ENCODE measurements at places on chromosomes 4 and X.

GRCh38 chrX:75096331-75096730, 59.8 kb downstream of the ABCB7 start:
- DNase-seq: no peak

DNA sequence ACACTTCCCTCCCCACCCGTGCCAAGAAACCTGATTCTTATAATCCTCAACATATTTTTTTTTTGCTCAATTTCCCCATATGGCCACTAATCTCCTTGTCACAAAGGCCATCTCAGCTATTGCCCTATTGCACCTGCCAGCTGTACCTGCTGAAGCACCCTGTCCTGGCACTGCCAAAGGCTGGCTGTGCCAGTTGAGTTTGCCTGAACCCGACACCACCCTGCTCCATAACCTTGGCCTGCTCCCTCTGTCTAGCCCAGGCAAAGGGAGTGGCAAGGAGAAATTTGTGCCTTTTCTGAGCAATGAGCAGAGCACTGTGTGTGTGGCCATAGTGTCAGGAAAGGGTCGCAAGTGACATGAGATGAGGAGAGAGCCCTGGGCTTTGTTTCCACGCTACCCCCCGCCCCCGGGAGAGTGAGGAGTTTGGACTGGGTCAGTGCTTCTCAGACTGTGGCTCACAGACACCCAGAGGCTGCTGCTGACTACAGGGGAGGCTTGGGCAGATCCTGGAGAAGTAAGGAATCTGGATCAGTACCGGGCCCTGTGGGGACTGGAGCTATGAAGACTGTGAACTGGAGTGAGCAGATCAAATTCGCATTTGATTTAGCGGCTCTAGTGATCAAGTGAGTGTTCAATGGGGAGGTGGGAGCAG, 42.2 kb upstream of the HMGB3 start:
- DNase-seq: no peak

DNA sequence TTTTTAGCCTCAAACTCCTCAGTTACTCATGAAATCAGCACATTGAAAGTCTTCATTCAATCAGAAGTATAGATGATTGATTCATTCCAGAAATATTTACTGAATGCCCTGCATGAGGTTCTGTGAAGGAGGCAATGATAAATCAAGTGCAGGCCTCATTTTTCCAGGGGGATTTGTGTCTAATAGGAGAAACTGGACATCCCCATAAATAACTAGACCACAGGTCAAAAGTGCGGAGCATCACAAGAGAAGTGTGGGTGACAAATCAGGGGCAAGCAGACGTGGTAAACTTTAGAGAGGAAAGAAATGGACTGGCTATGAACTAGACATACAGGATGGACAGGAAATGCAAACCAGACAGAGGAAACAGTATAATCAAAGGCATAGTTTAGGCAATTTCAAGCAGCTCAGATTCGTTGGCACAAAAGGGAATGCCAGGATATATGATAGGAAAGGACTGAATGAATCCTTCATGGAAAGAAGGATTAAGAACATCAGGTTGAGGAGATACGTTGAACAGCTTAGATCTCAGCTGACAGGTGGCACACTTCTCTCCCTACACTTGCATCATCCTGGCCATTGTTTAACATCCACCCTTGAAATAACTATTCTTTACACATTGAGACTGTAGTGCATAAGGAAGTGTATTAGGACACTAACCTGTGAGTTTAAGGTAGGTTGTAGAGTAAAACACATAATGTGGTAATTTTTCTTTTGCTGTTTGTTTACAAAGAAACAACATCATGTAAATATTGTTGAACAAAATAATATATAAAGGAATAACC, 69.6 kb upstream of the RASGEF1B start:
- no peak for DNase-seq

- DNase-seq: no peak
These were observed 28.8 kb downstream of the RPS6KA3 start for GRCh38 chrX:20237864-20238263.

DNA sequence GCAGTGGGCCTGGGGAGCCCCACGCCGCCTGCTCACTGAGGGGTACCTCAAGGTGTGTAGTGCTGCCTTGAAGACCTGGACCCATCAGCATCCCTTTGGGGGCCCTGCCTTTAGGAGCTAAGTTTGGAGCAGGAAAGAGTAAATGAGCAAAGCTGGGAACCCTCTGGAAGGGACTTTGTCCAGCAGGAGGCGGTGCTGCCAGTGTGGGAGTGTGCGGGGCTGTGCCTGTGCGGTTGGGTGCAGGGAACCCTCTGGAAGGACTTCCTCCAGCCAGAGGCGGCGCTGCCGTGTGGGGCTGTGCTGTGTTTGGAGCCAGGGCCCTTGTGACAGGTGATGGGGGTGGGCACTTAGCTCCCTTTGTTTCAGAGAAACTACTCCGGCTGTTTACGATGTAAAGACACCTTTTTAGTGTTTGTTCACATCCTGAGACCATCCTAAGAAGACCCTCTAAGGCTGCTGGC, 25.8 kb downstream of the RGS12 start:
- no peak for DNase-seq

GRCh38 chrX:7169627-7170026, 21.7 kb upstream of the PUDP start:
- no peak for DNase-seq

GRCh38 chrX:14883826-14884225, 10.6 kb downstream of the MOSPD2 start:
- DNase-seq: no peak

- DNase-seq: no peak
These were observed 271.2 kb downstream of the CHIC1 start for GRCh38 chrX:73834219-73834618.

- no peak for DNase-seq
These were observed 23.7 kb upstream of the MSANTD1 start for GRCh38 chr4:3225071-3225850.

- DNase-seq: no peak
These were observed 3.6 kb upstream of the AFP start for GRCh38 chr4:73432169-73433000.

- no peak for DNase-seq
These were observed 270.3 kb upstream of the CTSO start for GRCh38 chr4:156223985-156224384.

DNA sequence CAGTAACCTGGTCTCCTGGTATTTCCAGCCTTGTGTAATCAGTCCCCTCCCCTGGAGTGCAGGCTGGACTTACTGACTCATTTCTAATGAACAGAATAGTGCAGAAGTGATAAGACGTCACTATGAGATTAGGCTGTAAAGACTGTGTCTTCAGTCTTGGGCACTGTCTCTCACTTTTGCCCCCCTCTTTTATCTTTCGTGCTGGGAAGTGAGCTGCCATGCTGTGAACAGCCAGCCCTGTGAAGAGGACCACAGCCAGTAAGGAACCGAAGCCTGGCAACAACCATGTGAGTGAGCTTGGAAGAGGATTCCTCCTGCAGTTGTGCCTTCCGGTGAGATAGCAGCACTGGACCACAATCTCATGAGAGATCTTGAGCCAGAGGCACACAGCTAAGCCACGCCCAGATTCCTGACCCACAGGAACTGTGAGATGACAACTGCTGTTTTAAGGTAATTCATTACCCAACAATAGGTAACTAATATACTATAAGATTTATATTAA, 67.5 kb upstream of the GPR34 start:
- DNase-seq: no peak

- DNase-seq: no peak
These were observed 62.2 kb upstream of the SPANXD start for GRCh38 chrX:141760761-141761160.

- no peak for DNase-seq
These were observed 13.0 kb upstream of the AFAP1 start for GRCh38 chr4:7952615-7953014.

- DNase-seq: no peak
These were observed 20.7 kb downstream of the TAPT1 start for GRCh38 chr4:16205298-16206164.

GRCh38 chr4:154082760-154083535, 294.1 kb upstream of the SFRP2 start:
- no peak for DNase-seq

GRCh38 chrX:71195964-71196649, 26.9 kb upstream of the GJB1 start:
- DNase-seq: no peak

DNA sequence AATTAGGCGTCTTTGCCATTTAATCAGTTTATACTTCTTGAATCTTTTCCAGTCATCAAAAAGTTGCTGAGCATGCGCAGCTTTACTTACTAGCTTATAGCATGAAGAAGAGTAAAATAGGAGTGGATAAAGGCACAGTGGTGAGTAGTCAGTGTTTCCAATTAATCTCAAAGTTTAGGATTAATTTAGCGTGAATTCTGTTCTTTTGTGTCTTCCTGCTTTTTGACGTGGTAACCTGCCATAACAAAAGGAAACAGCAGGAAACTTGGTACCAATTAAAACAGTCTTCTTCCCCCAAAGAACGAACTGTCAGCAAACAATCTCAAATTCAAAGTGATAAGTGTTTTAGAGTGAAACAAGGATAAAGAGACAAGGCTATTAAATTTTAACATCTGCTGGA, 61.9 kb downstream of the TET2 start:
- DNase-seq: no peak

DNA sequence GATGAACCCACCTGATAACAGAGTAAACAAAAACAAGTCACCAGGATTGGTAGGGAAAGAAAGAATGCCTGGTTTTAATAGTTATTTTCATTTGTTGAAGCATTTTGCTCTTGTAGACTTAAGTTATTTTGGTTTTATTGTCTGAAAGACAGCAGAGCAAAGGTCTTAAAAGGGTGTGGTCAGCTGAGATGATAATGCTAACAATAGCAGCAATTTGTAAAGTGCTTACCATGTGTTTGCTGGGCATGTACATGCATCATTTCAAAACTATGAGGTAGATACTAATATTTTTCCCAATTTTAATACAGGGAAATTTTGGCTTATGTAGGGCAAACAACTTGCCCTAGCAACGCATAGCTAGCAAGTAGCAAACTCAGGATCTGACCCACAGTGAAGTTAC, 46.8 kb upstream of the SLC10A4 start:
- no peak for DNase-seq

- DNase-seq: no peak
These were observed 449.3 kb upstream of the BOD1L1 start for GRCh38 chr4:14076776-14077175.
